NCI-H510A treated with DMSO at 0.1 percent for 48 hours (cell line): ENCODE measurements at places on chromosomes 12 and 14.

GRCh38 chr12:59164991-59165718 lies 244.9 kb upstream of the LRIG3 start:
- peak; percentile 63 for DNase-seq

DNA sequence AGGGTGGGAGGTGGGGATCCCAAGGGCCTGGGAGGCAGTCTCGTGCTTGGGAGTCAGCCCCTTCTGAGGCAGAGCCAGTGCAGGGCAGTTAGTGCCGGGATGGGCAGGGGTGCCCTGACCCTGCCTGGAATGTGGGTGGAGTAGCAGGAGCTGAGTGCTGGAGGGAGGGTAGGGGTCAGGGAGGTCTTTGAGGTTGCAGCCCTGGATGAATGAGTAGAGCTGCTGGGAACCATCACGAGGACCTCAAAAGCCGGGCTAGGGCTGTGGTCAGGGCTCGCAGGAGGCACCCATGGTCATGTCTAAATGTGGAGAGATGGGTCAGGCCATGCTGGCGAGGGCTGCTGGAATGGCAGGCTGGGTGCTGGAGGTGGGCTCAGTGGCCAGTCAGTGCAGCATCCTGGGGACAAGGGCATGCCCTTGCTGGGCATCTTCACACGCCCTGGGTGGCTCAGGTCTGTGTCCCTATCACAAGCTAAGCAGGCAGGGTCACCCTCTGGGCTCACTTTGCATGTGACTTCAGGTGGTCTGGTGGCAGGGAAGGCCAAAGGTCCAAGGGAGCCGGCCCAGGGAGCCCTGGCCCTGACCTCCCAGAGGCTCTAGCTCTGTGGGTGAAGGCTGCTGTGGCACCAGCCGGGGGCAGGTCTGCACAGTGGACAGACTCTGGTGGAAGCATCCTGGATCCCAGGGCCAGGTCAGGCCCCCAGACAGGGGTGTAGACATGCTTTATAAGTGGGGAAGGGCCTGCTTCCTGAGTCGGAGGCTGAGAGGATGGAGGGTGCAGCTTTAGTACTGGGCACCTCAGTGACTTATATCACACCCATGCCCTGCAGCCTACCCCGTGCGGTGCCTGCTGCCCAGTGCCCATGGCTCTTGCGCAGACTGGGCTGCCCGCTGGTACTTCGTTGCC lies 24.5 kb downstream of the PAPLN start:
- no peak for DNase-seq

DNA sequence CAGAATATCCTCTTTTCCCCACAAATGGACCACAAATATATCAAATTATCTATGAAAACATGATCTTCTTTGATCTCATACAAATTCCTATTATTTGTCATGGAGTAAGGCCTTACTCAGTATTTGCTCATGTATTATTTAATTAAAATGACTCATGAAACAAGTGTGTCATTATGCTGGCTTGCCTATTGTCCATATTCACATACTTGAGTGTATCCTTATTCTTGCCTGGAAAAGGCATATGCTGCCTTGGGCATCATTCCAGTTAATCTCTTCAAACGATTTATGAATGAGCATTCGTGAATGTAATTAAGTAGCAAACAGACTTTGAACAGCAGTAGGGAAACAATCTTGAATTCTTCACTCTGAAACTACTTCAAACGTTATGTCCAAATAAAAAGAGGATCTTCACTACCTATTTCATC lies 22.6 kb upstream of the SNRPF start:
- no peak for DNase-seq

- DNase-seq = peak; percentile 63
Measured at GRCh38 chr12:86265329-86265695, 9.1 kb upstream of the MGAT4C start.

DNA sequence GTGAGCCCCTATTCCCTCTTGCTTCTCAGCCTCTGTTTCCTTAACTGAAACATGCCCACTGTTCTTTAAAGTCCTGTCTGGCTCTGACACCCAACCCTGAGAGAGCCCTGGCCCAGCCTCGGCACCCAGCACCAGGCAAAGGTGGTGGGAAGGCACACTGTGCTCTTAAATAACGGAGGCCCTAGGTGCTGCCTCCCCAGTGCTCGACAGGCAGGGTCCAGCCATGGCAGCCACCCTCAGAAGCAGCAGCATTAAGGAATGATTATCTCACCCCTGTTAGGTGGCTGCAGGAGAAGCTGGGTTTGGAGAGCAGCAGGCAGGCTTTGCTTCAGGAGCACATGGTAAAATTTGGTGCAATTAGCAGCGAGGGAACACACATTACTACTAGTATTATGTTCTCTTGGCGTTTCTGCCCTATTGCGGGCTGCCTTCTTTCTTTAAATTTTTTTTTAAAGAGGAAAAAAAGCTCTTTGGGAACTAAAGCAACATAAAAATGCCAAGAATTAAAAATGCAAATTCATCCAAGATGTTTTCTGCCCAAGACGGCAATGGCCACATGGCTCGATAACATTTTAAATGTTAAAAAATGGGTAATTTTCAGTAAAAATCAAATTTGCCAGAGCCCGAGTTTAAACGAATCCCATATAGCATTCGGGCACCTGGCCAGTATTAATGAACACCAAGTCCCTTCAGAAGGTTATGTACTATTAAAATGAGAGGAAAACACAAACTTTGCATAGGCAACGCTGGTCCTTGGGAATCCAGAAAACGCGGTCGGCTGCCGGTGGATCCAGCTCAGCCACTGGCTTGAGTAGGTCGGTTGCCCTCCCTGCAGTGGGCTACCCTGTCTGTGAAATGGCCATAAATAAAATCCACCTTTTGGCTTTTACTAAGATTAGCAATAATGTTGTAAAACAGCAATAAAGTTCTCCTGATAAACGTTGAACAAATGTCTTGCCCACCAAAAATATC lies 152.2 kb downstream of the BCL11B start:
- DNase-seq = no peak

DNA sequence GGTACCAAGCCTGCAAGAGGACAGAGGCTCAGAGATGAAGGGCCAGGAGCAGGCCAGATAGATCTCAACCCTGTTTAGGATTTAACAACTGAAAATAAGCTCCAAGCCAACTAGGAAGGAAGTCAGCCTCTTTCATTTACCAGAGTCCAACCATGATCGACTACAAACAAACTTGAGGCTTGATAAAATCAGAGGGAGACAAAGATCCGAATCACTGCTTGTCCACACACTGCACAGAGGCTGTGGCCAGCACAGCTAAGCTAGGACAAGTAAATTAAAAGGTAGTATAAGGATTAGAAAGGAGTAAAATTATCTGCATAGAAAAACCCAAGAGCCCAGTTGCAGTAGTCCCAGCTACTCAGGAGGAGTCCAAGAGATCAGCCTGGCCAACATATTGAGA lies 40.3 kb downstream of the FAM222A start:
- DNase-seq = no peak

GRCh38 chr14:75246546-75247285 lies 31.9 kb upstream of the FOS start:
- no peak for DNase-seq

DNA sequence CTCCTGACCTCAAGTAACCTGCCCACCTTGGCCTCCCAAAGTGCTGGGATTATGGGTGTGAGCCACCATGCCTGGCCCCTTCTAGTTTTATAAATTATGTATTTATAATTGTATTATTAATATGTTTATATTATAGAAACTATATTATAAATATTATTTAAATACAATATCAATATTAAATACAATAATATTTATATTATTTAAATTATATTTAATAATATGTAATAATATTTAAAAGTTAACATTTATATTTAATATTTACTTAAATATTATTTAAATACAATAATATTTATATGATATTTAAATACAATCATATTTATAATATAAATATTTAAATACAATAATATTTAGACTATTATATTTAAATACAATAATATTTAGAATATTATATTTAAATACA lies 20.0 kb downstream of the SDR9C7 start:
- no peak for DNase-seq

DNA sequence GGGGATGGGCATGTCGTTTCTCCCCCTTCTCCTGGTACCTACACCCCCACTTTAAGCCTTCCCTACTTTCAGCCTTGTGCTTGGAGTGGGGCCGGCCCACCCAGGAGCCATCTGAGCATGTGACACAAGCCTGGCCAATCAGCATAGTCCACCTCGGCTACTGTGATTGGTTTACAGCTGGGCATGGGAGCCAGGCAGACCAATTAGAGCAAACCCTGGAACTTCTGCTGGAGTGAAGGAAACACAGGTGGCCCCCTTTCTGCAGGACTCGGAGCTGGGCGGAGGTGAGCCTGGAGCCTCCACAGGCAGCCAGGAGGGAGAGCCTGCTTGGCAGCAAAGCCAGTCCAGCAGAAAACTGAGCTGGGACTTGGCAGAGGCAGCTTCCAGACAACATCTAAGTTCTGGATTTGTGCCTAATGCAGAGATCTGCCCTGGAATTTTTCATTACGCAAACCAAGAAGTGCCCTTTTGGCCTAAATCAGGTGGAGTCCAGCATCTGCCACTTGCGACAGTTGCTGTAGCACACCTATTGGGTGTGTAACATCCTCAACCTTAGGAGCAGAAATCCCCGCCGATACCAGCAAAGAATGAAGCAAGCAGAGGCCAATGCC lies 59.5 kb downstream of the SCARB1 start:
- no peak for DNase-seq

GRCh38 chr12:49706351-49707127 lies 666 bp downstream of the FMNL3 start:
- no peak for DNase-seq

DNA sequence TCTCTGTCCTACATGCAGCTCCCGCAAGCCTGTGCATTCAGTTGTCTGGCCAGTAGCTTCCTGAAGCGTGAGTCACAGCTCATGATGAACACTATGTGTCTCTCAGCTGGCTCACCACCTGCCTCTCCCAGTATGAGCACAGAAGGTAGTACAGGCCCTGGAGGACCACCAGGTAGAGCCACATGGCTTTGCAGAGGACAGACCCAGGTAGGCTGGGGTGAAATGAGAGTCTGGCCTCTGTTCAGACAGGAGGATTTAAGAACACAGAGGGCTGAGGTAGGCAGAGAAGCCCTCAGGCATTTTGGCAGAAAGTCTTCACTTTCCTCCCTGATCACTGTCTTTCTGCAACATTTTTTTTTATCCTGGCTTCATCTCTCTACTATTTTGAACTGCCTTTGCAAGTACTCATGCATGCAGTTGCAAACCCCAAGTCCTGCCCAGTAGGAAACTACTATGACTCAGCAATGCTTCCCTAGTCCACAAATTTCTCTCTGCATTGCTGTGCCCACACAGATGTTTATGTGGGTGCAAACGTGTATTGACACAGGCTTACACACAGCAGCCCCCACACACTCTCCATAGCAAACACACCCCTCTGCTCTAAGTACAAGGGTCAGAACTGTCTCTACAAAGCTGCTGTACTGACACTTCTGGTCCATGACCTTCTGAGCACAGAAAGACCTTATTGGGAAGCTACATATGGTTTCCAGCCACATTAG lies 7.2 kb upstream of the SDR9C7 start:
- DNase-seq = no peak

DNA sequence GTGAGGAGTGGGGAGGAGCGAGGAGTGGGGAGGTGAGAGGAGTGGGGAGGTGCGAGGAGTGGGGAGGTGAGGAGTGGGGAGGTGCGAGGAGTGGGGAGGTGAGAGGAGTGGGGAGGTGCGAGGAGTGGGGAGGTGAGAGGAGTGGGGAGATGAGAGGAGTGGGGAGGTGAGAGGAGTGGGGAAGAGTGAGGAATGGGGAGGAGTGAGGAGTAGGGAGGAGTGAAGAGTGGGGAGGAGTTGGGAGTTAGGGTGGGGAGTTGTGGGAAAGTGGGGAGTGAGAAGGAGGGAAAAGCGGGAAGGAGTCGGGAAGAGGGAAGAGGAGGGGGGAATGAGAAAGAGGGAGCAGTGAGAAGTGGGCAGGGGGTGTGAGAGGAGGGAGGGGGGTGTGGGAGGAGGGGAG lies 86.1 kb downstream of the B4GALNT3 start:
- no peak for DNase-seq
